ENCODE measurements at places on chromosomes 7 and 10.

DNA sequence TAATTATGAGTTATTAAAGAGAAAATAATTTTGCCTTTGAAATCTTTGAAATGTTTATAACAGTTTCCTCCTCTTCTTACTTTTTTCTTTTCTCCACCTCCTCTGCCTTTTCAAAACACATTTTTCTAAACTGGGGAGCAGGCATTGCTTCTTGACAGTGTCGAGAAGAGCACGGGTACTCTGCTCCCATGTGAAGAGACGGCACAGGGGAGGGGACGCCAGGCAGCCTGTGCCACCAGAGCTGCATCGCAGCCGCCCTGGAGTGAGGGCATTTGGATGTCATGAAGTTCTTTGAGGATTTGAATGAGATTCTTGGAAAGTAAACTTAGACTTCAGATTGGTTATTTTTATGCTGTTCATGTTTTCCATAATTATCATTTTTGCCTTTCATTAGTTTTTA lies 149.7 kb downstream of the ACTR3B start:
- DNase-seq, result no peak

DNA sequence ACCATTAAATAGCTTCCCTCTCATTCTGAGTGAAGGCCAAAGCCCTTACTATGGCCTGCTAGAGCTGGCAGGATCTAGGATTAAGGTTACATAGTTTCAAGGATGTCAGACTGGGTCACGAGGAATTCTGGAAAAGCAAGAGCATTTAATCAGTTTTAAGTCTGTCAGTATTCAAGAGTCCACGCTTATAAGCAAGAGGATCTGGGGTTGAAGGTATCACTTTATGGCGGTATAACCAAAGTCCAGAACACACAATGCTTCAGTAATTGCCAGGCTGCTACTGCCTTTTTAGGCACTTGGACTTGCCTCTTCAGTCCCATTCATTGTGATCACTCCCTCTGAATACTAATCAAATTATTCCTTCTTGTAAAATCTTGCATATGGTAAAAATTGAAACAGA lies 101.0 kb downstream of the HBP1 start:
- DNase-seq, result no peak

DNA sequence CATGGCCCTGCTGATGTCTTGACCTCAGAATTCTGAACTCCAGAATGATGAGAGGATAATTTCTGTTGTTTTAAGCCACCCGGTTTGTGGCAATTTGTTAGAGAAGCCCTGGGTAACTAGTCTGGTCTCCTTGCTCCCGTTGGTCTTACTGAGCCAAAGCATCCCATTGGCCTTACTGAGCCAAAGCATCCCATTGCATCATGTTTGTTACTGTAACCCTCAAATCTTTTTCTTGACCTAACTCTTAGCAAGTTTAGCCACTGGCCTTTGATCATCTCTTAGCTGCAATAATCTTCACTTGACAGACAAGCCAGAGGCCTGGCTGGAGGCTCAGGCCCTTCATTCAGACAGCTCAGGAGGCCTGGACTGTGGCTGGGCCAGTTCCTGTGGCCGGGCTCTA lies 21.8 kb downstream of the TBXAS1 start:
- no peak for DNase-seq

- no peak for DNase-seq
Measured at GRCh38 chr7:123193235-123193634, 6.5 kb downstream of the SLC13A1 start.

DNA sequence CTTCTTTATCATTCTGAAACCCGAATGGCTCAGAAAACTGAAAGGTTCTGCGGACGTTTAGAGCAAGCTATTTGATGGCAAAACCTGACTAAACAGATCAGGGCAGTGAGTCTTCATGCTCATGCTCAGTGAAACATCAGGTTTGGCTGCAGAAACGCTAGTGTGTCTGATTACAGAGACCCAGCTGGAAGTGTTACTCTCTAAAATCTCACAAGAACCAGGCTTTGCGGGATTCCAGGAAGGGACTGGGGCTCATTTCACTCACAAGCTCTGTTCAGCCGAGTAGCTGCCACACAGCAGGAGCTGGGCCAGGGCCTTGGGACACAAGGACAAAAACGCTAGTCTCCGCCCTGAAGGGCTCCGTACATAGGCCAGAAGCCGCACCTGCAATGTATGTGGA lies 2.9 kb downstream of the PITRM1 start:
- no peak for DNase-seq
